ENCODE measurements at places on chromosomes 2 and 18.
A peak's percentile ranks its signal among the peaks of the same experiment; 100 is the strongest.

DNA sequence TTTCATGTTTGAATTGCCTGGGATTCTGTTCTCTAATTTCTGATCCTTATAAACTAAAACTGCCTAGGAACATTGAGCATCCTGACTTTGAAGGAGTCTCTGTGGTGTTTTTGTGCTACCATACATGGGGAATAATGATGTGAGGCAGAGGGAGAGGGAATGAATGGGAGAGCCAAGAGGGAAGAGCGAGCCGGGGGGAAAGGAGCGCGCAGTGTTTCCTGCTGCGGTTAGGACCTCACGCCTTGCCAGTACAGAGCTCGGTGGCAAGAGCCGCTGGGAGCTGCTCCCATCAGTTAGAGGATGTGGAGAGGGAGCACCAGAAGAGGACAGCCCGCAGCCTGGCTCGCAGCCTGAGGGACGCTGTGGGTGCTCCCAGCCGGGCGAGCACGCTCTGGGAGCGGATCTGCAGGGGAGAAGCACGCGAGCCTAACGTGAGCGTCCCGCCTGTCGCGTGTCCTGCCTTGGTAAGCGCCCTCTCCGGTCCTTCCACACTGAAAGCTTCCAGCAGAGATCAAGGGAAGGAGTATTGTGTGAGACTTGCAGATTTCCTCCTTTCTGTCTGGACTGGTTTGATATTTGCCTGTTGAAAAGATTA lies 114.7 kb downstream of the FAM210A start:
- no peak for DNase-seq

GRCh38 chr2:238145851-238146250 lies 7.4 kb downstream of the KLHL30 start:
- no peak for DNase-seq

DNA sequence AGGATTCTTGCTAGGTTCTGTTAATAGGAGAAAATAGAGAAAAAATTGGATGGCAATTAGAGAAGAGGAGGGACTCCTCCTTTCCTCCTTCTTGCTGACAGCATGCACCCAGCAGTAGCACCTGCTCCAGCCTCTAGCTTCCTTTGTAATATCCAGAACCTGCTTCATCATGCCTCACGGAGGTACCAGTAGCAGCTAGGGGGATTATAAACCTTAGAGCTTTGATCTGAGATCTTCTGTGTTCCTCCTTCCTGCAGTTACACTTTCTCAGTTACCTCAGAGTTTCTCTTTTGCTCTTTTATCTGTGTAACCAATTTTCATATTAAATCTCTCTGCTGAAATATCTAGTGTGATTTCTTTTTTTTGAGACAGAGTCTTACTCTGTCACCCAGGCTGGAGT lies 16.6 kb downstream of the DPP4 start:
- peak; percentile 70 for DNase-seq

DNA sequence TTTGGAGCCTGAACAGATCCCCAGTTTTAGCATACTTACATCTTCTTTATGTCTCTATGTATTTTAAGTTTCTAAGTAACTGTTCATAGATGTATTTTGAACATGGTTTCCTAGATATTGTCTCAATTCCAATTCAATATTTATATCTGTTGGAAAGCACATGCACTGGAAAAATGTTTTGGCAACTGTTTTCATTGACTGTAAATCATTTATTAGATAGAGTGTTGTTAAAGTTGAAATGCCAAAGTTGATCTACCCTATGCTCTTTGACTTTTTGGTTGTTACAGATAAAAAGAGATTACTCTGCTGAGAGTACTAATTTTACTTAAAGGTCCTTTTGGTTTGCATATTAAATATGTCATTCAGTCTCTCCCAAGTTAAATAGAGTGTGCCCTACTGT lies 345.0 kb upstream of the NRP2 start:
- DNase-seq, result no peak

- DNase-seq, result no peak
Measured at GRCh38 chr2:105864262-105864661, 119.5 kb downstream of the NCK2 start.

DNA sequence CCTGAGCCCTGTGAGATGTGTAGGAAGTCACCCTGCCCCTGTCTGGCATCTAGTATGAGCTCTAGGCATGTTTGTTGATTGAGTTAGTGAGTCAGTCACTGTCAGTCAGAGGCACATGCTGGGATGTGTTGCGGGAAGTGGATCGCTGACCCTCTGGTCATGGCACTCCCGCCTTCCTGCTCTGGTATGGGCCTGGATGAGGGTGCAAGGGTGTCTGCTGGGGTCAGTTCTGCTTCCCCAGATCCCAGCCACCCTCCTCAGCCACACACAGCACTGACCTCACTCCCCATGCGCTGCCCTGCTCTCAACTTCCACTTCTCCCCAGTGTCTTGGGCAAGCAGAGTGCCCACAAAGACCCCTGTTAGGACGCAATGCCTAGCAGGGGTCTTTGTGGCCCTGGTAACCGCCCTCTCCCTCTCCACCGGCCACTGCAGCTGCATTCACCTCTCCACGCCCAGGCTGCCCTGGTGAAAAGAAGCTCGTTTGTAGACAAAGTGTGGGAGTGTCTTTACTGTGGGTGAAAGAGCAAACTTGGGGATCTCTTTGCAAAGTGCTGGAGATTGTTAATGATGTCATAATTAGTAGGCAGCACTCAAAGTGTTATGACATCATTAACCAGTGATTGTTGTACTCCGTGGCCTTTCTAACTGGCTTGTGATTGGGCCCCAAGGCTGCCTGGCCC lies 252.1 kb downstream of the LDLRAD4 start:
- no peak for DNase-seq

- no peak for DNase-seq
Measured at GRCh38 chr18:39208190-39208589, 1642.6 kb upstream of the CELF4 start.

- peak; percentile 77 for DNase-seq
Measured at GRCh38 chr2:44941551-44942234, at the start of gene SIX3. SIX3 (plus strand) TSS chr2:44941702; CDS start chr2:44942105, 403 bp downstream.

DNA sequence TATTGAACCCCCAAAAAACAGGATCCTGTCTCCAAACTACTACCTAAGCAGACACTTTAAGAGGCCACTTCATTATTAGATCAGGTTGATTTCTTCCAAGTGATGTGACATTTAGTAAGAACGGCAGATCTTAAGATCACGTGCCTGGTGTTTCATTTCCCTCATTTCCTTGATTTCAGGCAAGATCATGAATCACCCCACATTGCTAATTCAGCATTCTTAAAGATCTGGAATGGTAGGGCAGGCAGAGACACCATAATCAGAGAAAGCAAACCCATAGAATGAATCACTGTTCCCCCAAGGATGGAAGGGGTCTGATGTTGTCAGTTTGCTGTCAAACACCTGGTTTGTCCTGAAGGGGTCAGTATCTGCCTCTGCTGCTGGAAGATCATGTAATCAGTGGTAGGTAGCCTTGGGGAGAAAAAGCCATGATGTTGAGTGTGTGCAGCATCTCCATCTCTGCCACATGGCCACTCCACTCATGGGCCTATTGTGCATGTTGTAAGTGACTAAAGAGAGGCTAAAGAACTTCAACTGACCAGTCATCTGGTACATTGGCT lies 133.9 kb downstream of the ARHGAP15 start:
- DNase-seq, result peak; percentile 28

GRCh38 chr2:9970200-9971044 lies 18.9 kb downstream of the GRHL1 start:
- no peak for DNase-seq

DNA sequence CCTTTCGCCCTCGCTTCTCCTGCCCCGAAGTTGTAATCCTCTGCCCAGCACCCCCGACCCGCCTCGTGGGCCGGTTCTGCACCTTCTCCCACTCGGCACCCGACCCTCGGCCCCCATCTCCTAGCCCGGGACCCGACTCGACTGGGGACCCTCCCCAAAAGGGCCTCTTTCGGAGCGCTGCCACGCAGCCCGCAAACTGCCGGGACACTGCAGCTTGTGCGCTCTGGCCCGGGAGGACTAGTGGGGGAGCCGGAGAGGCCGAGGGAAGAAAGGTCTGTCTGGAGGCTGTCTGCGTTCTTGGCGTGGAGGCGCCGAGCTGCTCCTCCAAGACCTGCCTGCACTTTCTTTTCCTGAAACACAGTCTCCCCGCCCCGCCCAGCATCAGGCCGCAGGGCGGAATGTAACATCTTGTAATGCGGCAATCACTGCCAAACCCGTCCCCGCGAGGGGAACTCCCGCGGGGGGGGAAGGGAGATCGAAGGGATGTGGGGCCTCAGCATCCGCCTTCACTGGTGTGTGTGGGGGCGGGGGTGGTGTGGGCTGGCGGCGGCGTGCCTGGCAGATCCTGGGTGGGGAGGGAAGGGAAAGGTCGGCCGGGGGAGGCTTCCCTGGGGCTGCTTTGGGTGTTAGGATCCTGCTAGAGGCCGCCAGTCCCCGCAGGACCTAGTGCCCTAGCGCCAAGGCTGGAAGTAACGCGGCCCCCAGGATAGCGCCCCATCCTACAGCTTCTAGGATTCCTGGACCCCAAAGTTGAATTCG lies 7.4 kb downstream of the DLX2 start:
- peak; percentile 68 for DNase-seq

- DNase-seq, result no peak
Measured at GRCh38 chr2:83991992-83992391, 467.1 kb downstream of the SUCLG1 start.

DNA sequence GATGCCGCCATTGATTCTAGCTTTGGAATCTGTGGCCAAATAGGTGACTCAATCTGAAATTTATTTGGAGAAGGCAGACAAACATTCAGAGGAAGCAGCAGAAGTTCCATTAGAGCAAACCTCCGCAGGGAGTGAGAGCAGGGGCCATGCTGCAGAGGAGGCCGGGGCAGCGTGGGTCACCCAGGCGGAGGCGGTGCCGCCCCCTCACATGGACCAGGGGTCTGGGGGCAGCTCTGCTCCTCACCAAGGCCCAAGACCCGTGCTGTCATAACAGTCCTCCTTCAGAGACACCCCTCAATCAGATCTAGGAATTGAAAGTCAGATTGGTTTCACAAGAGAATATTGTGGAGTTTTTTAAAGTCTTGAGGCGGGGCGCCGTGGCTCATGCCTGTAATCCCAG lies 92.4 kb downstream of the GBX2 start:
- no peak for DNase-seq

DNA sequence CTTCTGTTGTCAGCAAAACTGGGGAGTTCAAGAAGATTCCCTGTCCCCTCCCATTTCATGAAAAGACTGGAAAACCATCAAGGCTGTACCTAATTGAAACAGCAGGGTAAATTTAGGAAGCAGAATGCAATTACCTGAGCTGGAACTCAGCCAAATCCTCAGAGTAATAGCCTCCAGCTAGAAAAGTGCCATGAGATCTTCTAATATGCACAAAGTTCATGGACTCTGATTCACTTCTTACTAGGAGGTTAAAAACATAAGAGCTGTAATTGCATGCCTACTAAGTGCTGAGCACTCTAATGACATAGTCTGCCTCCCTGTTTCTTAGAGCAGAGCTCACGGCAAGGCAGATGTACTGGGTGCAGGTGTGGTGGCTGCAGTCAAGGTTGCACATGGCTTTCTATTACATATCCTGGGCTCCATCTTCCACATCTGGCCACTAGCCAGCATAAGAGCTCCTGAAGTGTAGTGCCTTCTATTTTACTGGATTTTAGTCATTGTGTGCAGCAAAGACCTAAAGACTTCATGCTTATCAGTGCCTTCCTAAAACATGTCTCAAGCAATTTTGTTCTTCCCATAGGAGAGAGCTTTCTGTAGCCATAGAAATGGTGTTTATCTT lies 341.7 kb downstream of the PTPRM start:
- no peak for DNase-seq

- no peak for DNase-seq
Measured at GRCh38 chr2:84481702-84482101, 22.6 kb upstream of the SUCLG1 start.

Data from activated CD4-positive, alpha-beta T cell treated with anti-CD3 and anti-CD28 coated beads, Interleukin-10, Interleukin-2, amounts not matched to agents 100 ng/mL and 50 ng/mL, durations not matched to agents 16 hours and 8 hours (primary cell).